ENCODE measurements at places on chromosomes 13 and 19. TPM values are rescaled to one million over a fixed set of nuclear protein-coding genes. Genes with fewer than 3 reads are reported as not detected.

Gene FPR1
- 38.3 TPM for total RNA-seq

Gene KCNC3
- 0.90 TPM for total RNA-seq

Gene FSD1
- total RNA-seq, result not detected

Gene FRY
- 207 TPM for total RNA-seq

Gene TMEM145
- total RNA-seq, result 0.14 TPM

Gene LIM2
- not detected for total RNA-seq

Gene CGB3
- not detected for total RNA-seq

Gene CLEC4G
- total RNA-seq, result 2.2 TPM

Gene PCCA
- total RNA-seq, result 32.0 TPM

Gene C1QTNF9B
- total RNA-seq, result not detected

Gene CPB2
- not detected for total RNA-seq

Gene KIRREL2
- total RNA-seq, result not detected

- peak; percentile 86 for DNase-seq
These were observed 11.3 kb upstream of the TNFRSF19 start for GRCh38 chr13:23558675-23559536.

- peak; percentile 91 for DNase-seq
These were observed 9.4 kb downstream of the SIRT6 start for GRCh38 chr19:4172861-4173473.

DNA sequence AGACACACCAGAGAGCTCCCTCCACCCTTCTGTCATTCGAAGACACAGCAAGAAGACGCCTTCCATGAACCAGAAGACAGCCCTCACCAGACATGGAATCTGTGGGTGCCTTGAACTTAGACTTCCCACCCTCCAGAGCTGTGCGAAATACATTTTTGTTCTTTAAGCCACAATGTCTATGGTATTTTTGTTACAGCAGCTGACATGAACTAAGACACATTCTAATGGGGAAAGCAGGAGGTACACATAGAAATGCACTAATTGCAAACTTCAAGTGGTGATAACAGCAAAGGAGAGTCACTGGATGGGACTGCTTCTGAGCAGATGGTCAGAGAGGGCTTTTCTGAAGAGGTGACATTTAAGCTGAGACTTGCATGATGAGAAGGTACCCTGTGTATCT, 16.2 kb downstream of the OR7C2 start:
- no peak for DNase-seq

DNA sequence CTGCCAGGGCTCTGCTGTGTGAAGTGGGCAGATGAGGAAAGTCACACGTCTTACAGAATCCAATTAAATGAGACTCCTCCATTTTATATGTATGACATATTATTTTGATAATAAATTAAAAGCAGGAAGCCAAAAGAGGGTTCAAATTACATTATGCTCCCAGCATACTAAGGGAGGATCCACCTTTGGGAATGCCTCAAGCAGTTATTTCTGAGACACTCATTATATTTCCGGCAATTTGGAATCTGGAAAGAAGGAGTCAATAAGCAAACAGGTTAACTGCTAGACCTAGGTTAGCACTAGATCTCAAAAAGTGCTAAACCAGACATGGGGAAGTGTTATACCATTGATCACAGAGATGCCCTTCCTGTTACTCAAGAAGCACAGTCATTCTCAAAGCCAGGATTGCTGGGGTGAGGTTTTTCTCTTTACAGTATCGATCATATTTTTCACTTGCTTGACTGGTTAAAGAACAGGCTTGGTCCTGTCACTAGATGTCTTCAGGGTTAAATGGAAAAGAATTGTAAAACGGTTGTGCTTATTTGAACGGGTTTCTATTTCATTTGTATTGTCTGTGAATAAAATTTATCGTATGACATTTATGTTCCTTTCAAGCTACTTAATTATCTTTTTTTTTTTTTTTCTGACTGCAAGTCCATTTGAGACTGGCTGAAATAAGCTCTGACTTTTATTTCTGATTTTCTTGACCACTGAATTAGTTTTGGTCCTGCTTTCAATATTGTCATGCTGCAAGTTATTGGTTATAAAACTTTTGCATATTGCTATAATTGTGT, 523.2 kb downstream of the KLF12 start:
- no peak for DNase-seq

- DNase-seq, result no peak
These were observed 70.2 kb downstream of the SOX1 start for GRCh38 chr13:112137144-112137543.

GRCh38 chr13:24906268-24906667, 142.3 kb downstream of the RNF17 start:
- no peak for DNase-seq

- no peak for DNase-seq
These were observed 575.8 kb upstream of the KLF12 start for GRCh38 chr13:74710006-74710405.

DNA sequence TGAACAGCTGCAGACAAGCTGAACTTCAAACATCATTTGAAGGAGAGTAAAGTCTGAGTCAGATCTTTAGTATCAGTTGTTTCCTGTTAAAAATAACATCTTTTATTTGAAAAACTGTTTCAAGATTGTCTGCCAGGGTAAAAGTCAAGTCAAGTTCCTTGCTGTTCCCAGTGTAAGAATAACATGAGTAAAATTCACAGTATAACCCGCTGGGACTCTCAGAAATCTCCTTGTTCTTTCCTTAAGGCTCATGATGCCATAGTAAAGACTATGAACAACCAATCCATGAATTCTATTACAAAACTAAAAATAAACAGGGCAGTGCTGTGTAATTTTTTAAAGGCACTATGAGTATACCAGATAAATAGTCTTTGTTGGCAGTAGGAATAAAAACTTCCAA, 112.9 kb downstream of the IRS2 start:
- no peak for DNase-seq

DNA sequence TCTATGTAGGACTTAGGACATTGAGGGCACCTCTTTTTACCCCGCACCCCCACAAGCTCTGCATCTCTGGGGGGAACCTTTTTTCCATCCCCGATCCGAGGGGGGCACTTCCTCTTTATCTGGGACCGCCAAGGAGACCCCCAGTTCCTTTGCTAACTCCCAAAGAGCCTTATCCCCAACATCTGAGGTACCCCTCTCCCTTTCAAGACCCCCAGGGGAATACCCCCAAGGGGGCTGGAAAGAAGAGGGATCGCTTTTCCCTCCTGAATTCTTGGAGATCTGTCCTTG, 1.1 kb downstream of the TNFSF9 start:
- DNase-seq, result no peak

DNA sequence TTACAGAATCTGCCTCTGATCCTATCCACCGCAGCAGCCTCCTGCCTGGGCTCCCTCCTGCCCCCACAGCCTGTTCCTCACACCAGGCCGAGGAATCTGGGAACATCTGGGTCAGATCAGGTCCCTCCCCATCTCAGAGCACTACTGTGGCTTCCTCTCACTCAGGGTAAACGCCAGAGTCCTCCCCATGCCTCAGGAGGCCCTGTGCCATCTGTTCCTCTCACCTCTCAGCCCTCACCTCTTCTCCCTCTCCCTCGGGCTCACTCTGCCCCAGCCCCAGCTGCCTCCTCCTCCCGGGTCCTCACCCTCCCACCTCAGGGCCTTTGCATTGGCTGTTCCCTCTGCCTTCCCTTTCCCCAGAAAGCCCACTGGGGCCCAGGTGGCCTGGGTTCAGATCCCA, 18.2 kb downstream of the FCGBP start:
- no peak for DNase-seq

DNA sequence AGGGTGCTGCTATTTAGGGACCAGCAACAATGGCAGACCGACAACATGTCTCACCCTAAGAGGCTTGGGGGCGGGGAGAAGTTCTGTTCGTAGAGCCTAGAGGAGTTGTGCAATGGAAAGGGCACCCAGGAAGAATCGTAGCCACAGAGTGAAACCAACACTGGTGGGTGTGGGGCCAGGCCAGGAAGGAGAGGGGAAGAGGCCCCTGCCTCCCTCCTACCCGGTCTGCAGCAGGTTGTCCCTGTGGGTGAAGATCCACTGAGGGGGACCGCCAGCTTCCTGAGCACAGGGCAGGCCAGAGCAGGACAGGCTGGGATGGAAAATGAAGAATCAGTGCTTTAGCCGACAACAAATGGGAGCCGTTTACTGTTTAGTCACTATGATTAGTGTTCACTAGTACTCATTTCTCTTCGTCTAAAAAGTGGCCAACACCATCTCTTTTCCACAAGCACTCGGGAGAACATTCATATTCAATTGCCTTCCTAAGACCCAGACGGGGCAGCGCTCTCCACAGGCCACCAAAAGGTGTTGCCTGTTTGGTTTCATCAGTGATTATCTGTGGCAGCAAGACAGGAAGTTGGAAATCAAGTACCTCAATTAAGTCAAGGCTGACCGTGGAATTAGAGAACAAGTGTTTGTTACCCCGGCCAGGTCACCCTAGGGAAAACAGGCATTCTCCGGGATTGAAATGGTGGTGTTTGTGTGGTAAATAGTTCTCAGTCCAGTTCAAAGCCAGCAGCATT, 1.1 kb upstream of the ATP11A start:
- peak; percentile 71 for DNase-seq

GRCh38 chr19:1311543-1312091, 25.9 kb downstream of the EFNA2 start:
- no peak for DNase-seq

DNA sequence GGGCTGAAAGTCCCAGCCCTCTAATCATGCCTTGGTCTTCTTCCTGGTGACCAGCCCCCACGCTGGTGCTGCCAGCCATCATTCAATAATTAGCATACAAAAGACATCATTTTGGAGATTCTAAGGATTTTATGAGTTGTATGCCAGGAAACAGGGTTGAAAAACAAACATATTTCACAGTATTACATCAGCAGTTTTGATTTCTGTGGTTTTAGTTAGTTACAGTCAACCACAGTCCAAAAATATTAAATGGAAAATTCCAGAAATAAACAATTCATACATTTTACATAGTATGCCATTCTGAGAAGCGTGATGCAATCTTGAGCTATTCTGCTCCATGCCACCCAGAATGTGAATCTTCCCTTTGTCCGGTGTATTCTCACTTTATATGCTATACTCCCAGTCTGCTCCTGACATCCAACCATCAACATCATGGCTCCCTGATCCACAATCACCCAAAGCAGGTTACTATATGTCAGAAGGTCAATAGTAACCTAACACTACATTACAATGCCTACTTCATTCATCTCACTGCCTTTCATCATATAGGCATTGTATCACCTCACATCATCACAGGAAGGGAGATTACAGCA, 49.2 kb downstream of the STOML3 start:
- DNase-seq, result no peak

GRCh38 chr19:30391554-30392551, 19.7 kb downstream of the ZNF536 start:
- DNase-seq, result no peak

GRCh38 chr19:44356383-44357111, at the start of gene ZNF112:
Gene ZNF112, minus strand, starts transcription at chr19:44356680. Its CDS starts 16,141 bp downstream, at chr19:44340539.
- DNase-seq, result peak; percentile 93

DNA sequence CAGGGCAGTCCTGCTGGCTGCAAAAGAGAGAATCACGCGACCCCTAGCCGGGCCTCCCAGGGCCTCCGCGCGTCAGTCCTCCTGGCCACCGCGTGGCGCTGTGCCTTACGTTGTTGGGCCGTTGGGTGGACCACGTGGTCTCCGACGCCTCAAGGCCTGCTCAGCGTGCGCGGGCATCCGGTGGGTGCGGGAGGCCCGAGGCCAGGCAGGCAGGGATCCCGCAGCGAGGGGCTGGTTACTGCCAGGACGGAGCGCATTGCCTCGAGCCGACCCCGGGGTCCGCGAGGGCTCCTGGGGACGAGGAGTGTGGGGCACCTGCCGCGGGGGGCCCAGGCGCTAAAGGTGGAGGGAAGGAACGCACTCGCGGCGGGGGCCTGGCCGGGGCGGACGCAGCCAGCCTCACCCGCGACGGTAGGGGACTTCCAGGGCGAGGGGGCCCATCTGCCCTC, at the start of gene TDRD12:
TDRD12 (plus strand) TSS at position 157 of the 449 bp plus-strand sequence. CDS start 306 bp downstream, outside the sequence.
- DNase-seq, result no peak

- DNase-seq, result no peak
These were observed 178.2 kb downstream of the NDFIP2 start for GRCh38 chr13:79659121-79659521.

DNA sequence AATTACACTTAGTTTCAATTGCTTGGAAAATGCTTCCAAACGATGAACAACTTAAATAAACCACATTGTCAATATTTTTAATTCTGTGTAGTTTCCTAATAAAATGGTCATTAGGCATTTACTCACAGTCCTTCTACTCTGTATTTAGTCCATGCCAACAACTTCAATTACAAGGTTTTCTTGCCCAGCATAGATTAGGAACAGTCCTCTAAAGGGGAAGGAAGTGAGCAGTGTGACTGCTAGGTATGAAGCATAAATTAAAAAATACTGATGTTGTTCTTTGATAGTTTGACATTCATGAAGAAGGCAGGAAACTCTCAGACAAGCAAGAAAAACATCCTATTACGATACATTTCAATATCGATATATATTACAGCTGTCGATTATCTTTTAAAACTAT, 716.0 kb upstream of the PCDH9 start:
- DNase-seq, result no peak

GRCh38 chr19:30001301-30001700, 59.3 kb downstream of the URI1 start:
- DNase-seq, result no peak

DNA sequence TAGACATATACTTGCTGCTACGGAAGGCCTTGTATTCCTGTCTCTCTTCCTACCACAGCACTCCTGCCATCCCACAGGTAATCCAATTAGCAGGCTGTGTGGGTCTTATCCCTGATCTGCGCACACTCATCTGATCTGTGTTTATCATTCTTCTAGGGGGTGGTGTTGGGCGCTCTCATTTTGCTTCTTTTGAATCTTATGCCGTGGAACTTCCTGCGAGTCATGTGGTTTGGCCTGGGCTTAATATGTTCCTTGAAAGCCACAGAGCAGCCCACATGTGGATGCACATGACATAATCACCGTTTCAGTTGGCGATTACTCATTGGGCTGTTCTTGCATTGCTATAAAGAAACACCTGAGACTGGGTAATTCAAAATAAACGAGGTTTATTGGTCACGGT, 7.5 kb downstream of the RASA3 start:
- no peak for DNase-seq

DNA sequence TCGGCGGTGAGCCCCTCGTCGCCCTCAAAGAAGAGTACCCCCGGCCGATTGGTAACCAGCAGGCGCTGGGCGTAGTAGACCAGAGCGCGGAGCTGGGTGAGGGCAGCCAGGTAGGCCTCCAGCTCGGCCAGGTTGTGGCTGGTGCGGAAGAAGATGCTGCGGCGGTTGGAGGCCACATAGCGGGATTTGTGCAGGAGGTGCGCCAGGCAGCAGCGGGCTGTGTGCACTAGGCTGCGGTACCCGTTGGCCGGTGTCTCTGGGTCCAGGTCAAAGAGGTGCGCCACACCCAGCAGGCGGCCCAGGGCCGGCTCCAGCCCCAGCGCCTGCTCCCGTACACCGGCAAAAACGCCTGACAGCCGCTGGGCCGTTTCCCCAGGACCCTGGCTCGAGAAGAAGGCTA, 16.8 kb downstream of the LIPE start:
- DNase-seq, result no peak

- DNase-seq, result peak; percentile 92
These were observed 14.9 kb downstream of the ARID3A start for GRCh38 chr19:940591-941291.
